ENCODE measurements at places on chromosomes 3 and 15.

- DNase-seq = no peak
Measured at GRCh38 chr3:9276761-9277370, 27.4 kb upstream of the SRGAP3 start.

GRCh38 chr3:135629701-135630408, 335.7 kb upstream of the PPP2R3A start:
- DNase-seq = no peak

DNA sequence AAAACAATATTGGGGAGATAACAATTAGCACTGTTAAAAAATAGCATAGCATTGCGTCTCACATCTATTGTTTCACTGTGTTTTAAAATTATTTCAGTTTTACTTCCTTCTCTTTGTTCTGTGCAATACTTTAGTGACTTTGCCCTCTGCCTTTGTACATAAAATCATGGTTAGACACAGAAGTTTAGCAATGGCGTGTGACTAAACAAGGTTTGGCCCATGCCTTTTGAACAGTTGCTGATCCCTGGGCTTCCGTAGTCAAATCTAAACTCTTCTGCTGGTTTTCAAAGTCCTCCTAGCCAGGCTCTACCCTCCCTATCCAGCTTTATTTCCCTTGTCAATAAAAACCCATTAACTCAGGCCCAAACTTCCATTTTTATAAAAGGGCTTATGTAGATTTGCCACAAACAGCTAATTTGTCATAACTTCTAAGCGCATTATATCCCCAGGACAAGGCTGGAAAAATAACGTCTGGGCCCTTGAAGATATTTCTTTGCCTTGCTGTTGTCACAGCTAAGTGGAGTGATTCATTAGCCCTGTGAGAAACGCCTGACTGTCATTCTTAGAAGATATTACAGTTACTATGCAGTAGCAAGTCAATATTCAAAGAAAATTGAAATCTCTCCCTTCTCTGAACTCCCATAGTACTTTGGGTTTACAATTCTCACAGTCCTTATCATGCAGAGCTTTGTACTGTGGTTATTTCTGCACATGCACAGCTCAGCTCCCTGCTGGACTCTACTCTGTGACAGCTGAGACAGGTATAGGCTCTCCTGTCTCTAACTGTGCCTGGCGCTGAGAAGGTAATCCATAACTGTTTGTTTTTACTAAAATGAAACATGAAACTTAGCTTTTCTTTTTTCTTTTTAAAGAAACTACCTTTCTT, 123.4 kb upstream of the SLC24A5 start:
- DNase-seq = no peak

- DNase-seq = peak; percentile 29
Measured at GRCh38 chr3:39104961-39105686, 2.3 kb downstream of the GORASP1 start.

GRCh38 chr15:89114990-89115389, 26.7 kb downstream of the ABHD2 start:
- DNase-seq = peak; percentile 44

GRCh38 chr3:126854666-126855065, 128.2 kb upstream of the PLXNA1 start:
- no peak for DNase-seq

DNA sequence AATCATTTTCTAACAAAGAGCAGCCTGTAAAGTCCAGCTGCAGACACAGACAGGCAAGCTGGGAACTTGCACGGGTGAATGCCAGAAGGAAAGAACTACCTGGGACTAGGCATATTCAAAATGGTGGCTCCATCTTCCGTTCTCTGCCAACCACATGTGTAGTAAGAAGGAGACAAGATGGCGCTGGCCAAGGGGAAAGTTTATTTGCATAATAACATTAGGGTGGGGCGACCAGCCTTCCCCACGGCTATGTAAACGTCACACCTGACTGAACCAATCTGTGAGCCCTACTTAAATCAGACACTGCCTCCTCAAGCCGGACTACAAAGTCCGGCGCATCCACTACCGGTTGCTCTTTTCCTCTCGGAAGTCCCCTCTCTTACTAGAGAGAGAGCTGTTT, 130.8 kb downstream of the SNRK start:
- DNase-seq = no peak

- DNase-seq = no peak
Measured at GRCh38 chr3:119632829-119633228, 27.6 kb downstream of the POPDC2 start.
